Activated naive CD4-positive, alpha-beta T cell treated with anti-CD3 and anti-CD28 coated beads for 36 hours (primary cell): ENCODE measurements at places on chromosomes 2 and 18.

DNA sequence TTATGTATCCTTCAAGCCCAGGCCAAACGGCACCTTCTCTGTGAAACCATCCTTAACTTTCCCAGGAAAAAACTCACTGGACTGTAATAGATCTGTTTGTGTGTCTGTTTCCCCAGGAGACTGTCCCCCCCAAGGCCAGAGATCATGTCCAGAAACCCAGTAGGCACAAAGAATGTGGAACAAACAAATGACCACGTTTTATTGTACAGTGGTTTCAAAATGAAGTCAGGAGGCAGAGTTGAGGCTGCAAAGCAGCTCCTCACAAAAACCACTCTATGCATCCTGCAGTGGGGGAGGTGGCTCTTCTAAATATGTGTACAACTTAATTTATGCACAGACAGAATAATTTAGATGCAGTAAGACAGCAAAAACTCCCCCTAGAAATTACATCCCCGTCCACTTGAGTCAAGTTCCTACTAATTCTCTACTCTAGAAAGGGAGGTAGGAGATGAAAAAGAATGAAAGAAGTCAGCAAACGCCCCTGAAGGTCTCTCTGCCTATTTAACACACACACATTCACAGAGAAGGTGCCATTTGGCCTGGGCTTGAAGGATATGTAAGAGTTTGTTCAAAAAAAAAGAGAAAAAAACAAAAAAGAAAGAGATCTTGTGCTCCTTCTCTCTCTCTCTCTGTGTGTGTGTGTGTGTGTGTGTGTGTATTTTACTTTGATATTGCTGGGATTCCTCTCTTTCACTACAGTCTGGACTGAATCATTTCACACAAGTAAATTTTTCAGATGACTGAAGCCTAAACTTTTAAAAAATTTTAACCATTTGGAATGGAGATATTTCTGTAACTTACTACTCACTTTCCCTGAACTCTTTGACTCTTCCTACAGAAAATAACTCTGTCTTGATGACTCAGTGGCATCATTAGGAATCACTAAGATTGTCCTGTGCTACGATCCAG lies 19.5 kb downstream of the BCL2 start:
- DNase-seq, result peak; percentile 72

GRCh38 chr2:136133586-136133985 lies 15.6 kb upstream of the CXCR4 start:
- DNase-seq, result no peak

DNA sequence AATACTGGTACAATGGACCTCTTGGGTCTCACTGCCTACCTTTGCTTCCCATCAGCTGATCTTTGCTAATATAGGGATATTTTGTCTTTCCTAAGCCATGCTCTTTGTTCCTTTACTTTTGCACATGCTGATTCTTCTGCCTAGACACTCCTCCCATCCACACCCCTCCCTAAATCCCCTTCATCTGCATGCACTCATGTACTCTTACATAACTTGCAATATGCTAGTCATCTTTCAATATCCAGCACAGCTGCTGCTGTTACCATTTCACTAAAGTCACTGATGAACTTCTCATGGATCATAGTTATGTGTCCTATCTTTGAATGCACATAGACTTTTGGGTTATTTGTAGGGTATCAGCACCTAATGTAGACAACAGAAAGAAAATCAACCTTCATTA lies 18.5 kb upstream of the DTNA start:
- no peak for DNase-seq

- no peak for DNase-seq
These were observed 75.4 kb downstream of the CHN1 start for GRCh38 chr2:174929786-174930185.

DNA sequence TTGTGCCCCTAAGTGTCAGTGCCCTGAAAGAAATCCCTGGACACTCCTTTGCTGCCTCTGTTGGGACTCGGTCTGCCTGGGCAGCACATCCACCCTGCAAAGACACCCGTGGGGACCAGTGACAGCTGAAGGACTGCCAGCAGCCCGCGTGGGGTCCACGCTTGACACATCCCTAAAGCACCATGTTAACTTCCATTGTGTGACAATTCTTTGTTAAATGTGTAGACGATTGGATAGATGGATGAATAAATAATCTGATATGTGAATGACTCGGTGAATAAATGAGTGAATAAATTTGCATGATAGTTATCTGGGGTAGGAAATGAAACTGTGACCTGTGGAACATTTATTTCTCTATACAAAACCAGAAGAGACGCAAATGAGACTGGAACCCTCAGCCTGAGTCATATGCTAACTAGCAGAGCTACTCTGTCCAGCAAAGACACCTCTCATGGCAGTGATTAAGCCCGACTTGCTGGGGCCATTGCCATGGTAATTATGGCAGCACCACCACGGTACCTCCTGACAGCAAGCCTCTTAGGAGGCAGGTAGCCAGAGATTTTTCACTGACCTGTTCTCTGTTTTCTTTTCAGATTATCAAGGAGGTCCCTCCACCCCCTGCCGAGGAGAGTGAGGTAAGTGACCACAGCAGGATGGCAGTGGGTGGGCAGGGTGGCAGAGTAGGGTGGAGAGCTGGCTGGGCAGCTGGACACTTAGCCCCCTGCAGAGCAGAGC lies 156.8 kb downstream of the ANTXR1 start:
- no peak for DNase-seq

- peak; percentile 62 for DNase-seq
These were observed 133.9 kb downstream of the ARHGAP15 start for GRCh38 chr2:143263066-143263625.

DNA sequence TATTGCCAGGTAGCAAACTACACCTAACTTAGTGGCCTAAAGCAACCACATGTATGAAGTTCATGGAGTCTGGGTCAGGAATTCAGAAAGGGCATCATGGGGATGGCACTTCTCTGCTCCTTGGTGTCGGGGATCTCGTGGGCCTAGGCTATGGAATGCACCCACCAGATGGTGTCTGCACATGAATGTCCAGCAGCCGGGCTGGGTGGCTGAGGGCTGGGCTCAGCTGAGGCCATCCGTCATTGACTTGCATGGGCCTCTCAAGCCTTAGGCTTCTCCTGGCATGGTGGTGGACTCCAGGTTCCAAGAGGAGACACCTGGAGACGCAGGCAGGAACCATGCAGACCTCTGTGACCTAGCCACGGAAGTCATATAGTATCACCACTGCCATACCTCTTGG lies 26.0 kb upstream of the RPL31 start:
- no peak for DNase-seq

GRCh38 chr2:219422952-219423534 lies 4.9 kb downstream of the DES start:
- DNase-seq, result no peak

GRCh38 chr2:26740890-26741302 lies 23.2 kb upstream of the SLC35F6 start:
- DNase-seq, result peak; percentile 12

DNA sequence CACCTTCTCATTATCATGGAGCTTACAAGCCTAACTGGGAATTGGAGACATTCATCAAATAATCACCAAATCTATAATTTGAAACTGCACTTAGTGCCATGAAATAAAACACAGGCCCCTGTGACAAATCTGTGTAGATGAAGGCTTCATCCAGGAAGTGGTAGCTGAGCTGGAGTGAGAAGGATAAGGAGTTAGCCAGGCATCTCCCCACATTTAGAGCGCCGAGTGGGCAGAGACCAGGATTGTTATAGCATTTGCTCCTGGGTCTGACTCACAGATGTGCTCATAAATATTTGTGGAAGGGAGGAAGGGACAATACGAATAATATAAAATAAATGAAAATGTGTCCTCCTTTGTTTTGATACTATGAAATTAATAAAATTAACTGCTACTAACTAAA lies 2.5 kb upstream of the MAT2A start:
- no peak for DNase-seq

GRCh38 chr2:75221862-75222261 lies 22.5 kb upstream of the TACR1 start:
- DNase-seq, result no peak
